ENCODE measurements at places on chromosomes 11 and 22. TPM values are rescaled to one million over a fixed set of nuclear protein-coding genes. Genes with fewer than 3 reads are reported as not detected.

The WEE1 gene
- total RNA-seq = 19.9 TPM

- DNase-seq = no peak
These were observed 6.0 kb downstream of the OR10Q1 start for GRCh38 chr11:58222721-58223120.

DNA sequence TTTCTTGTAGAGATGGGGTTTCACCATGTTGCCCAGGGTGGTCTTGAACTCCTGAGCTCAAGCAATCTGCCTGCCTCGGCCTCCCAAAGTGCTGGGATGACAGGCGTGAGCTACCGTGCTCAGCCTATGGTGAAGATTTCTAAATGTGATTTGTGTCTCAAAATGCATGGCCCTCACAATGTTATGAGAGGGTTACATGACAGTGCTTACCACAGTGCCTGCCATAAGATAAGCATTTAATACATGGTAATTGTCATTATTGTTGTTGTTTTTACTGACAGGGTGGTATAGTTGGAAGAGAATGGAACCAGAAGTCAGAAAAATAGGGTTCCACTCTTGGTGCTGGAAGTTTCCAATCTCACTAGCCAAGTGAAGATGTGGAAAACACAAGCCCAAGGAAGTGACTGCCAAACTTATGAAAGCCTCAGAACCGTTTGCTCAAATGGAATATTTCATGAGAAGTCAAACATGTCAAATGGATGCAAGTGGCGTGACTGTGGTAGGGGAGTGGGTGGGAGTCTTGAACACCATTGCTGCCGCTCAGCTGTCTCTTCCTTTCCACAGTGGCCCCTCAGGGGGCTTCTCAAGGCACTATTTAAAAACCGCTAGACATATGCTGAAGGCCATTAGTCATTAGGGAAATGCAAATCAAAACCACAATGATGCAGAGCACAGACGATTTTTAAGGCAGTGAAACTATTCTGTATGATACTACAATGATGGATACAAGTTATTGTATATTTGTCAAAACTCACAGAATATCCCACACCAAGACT, 29.1 kb upstream of the LMO2 start:
- DNase-seq = no peak

GRCh38 chr11:96241331-96241841, 101.6 kb downstream of the MAML2 start:
- DNase-seq = no peak

Measured in dermis microvascular lymphatic vessel endothelial cell (primary cell).